KG1 (cell line): ENCODE measurements at places on chromosomes 5 and 9.

DNA sequence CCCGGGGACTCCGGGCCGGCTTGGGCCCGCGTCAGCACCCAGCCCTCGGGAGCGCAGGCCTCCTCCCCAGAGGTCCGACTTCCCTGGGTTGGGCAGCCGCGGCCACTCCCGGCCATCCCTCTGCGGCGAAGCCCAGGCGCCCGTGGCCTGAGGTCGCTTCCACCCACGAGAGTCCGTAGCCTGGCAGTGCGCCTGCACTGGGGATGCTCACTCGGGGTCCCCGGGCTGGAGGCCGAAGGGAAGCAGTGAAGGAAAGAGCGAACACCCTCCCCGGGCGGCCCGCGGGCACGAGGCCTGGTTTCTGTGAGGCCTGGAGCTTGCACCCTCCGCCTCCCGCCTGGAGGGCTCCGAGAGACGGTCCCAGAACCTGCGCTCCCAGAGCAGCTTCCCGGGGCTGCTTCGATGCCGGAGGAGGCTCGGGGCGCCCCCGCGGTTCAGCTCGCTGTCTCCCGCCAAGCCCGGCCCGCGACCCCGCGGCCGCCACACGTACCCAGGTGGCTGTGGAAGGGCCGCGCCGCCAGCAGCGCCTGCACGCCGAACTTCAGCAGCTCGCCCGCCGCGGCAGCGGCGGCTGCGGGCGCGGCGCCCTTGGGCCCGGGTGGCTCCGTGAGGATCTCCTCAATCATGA lies 607 bp downstream of the BARX1 start:
- no peak for DNase-seq

GRCh38 chr5:50807661-50808060 lies 141.2 kb downstream of the PARP8 start:
- no peak for DNase-seq

GRCh38 chr9:17555362-17556054 lies 23.4 kb upstream of the SH3GL2 start:
- no peak for DNase-seq

- no peak for DNase-seq
These were observed 20.0 kb upstream of the LIFR start for GRCh38 chr5:38576442-38576841.

DNA sequence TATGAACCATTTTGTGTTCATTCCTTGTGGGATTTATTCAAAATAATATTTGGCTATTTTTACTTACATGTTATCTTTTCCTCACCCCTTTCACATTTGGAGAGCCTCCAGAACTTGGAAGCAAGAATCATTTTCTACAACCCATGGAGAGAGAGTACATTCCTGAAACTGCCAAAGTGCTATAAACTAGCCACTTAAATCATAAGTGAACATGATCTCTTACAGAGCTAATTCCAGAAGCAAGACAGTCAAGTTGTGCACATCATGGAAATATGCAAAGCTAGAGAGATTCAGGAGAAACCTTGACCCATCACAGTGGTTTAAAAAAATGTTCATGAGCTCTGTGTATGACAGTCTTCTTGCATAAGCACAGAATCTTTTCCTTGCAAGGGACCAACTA lies 883.6 kb upstream of the C9orf72 start:
- DNase-seq: no peak

GRCh38 chr9:13266167-13266566 lies 13.3 kb downstream of the MPDZ start:
- no peak for DNase-seq

DNA sequence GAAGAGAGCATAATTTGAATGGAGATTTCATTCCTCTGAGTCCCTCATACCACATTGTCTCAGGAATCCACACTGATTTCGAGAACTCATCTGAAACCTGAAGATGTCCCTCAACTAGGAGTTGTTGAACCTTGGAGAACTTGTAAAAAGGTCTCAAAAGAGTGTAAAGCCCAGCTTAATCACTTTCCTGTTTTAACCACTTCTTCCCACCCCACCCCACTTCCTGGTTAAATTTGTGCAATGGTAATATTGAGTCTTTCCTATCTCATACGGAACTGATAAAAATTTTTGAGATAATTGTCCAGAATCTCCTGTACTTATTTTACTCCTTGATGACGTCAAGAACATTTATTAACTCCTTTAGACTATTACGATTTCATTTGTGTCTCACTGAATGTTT lies 240.7 kb downstream of the ARRDC3 start:
- DNase-seq: no peak

DNA sequence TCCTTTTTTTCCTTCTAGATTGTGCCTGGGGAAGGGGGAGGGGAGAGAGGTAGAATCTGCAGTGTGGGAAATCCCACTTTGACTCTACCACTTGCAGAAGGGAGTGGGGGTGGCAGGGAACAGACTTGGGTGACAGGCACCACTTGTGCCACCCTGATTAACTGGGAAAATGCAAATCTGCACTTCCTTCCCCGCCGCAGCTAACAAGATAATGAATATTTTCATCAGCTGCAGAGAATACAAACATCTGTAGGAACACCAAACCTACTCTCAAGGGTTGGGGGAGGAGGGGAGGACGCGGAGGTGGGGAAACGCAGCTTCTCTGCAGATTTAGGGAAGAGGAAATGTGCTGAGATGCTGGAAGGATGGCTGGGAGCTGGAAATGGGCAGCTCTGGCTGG lies 73.5 kb downstream of the TRIM32 start:
- DNase-seq: no peak

- DNase-seq: no peak
These were observed 137.9 kb downstream of the TMEM38B start for GRCh38 chr9:105832096-105832710.

DNA sequence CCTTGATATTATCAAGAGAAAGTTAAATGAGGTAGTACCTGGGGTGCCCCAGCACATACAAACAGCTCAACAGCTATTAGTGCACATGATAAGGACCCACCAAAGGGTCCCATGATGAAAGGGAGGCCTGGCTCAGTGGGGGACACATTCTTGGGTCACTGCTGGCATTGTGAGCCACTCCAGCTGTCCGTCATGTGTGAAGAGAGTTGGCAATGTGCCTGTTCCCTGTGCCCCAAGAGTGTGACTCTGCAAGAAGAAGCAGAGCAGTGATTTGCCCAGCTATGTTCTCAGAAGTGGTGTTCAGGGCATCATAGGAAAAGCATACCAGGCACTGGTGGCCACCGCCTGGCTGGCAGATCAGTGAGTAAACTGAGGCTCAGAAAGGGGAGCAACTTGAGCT lies 37.1 kb upstream of the TDRD7 start:
- DNase-seq: no peak

DNA sequence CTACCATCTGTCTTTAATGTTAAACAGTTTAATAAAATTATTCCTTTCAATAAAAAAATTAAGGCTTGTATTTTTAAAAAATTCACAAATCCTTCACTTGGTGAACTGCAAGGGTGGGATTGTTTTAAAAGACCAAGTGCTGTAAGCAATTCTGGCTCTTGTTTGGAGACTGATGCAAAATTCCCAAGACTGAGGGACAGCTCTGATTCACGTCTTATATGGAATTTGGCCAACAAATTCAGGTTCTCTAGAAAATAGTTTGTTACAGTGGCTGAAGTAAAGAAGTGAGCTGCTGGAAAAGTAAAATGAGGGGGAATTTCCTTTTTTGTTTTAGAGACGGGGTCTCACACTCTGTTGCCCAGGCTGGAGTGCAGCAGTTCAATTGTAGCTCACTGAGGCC lies 58.3 kb downstream of the PRELID2 start:
- no peak for DNase-seq

GRCh38 chr9:110192531-110193261 lies 15.3 kb downstream of the C9orf152 start:
- DNase-seq: no peak

DNA sequence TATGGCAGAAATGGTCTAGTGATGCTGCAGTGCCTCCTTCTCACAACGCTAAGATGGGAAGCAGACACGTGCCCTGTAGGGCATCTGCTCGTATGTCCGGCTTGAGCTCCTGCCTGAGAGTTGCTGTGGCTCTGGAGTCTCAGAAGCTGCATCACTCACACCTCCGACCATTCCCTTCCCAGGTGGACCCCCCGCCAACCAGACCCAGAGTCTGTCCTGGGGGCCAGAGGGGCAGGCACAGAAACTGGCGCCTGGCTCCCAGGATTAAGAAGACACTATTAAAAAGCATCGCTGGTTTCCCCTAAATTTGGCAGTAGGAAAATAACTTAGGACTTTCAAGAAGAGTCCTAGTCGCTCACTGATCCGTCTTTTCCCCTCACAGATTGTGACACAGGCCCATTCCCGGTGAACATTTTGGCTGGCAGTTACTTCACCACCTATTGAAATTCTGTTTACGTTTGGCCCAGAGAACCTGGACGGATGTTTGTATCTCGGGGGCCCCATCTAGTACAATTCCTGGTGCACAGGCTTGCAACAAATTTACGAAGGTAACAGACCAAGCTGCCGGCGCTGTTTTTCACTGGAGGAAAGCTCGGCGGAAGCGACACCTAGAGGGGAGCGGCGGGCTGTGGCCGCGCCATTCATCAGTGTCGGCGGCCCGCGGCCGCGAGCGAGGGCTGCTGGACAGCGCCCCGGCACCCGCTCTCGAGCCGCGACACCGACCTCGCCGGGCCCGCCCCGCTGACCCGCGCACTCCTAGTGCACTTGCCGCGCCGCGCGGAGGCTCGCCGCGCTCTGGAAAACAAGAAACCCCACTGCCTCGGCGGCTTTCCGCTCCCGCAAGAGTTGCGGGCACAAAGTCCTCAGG lies 1.6 kb downstream of the FSTL4 start:
- DNase-seq: no peak

GRCh38 chr5:39175273-39175955 lies 43.9 kb downstream of the FYB1 start:
- no peak for DNase-seq

- DNase-seq: peak; percentile 17
These were observed 3.7 kb upstream of the WDR31 start for GRCh38 chr9:113343732-113344231.

GRCh38 chr5:59185757-59186385 lies 603.0 kb downstream of the RAB3C start:
- DNase-seq: no peak

GRCh38 chr9:130398487-130399240 lies 46.1 kb upstream of the ASS1 start:
- no peak for DNase-seq

- no peak for DNase-seq
These were observed 192.9 kb downstream of the SLF1 start for GRCh38 chr5:94811331-94811730.

DNA sequence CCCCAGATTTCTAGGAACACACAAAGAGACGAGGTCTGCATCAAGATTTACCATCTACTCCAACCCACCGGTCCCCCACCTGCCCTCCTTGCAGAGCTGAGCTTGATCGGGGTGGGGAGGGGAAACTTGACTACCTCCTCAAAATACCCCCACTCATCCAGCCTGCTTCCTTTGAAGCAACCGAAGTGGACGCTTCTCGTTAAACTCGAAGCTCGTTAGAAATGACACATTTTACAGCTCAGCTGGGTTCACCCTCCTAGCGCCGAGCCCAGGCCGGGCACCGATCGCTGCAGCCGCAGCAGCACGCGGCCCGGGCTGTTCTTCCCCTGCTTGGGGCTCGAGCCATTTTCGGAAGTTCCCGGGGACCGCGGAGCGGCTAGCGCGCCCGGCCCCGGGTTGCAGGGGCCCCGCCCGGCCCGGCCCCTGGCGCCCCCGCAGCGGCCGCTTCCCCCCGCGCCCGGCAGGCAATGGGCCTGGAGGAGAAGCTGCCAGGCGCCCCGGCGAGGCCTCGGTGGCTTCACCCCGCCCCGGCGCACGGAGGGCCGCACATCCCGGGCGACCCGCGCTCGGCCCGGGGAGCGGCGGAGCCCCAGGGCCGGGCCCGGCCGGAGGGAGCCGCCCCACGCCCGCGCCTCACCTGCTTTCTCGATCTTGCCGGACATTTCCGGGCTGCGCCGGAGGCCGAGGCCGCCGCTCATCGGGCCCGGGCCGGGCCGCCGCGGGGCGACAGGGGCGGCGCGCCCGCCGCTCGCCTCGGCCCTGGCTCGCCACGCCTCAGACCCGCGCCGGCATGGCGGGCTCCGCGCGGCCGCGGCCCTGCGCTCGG lies 530 bp downstream of the RAPGEF1 start:
- no peak for DNase-seq

DNA sequence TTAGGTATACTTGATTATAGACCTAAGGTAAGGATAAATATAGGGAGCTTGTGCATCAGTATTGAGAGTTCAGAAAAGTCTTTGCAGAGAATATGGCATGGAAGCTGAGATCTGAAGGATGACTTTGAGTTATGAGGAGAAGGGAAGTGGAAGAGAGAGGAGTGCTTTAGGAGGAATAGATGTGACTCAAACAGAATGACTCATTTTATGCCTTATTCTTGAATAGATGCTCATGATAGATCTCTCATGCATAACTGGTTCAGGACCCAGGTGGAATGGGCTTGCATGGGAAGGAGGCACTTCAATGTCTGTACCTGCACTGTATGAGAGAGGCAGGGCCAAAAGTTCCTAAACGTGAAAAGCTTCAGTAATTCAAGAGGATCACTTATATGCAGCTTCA lies 103.3 kb downstream of the CWC27 start:
- DNase-seq: no peak

GRCh38 chr9:68720656-68721313 lies 15.7 kb downstream of the PIP5K1B start:
- no peak for DNase-seq

- DNase-seq: no peak
These were observed 108.2 kb downstream of the MPDZ start for GRCh38 chr9:13171261-13171660.
